NCI-H1436 (cell line): ENCODE measurements at places on chromosomes 16 and 17.

GRCh38 chr16:89357055-89357816 lies 133.1 kb downstream of the ANKRD11 start:
- DNase-seq = no peak

GRCh38 chr16:66848172-66848571 lies 4.0 kb downstream of the CA7 start:
- no peak for DNase-seq

DNA sequence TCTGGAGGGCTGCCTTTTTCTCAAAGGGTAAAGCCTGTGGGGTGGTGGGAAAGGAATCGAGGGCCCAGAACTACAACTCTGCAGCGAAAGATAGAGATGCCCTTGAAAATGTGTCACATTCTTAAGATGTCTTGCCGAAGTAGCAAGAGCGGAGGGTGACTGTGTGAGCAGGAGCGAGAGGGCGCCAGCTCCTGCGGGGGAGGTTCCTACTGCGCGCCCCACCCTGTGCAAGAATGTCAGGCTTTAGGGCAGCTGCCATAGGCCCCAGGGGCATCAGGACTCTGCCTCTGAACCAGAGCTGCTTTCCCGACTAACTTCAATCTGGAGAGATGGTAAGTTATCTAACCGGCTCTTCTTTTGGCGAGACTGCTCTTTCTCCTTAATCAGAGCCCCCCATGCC lies 11.8 kb upstream of the ITGAE start:
- DNase-seq = no peak

- DNase-seq = no peak
Measured at GRCh38 chr16:4933433-4933832, 3.5 kb downstream of the PPL start.

DNA sequence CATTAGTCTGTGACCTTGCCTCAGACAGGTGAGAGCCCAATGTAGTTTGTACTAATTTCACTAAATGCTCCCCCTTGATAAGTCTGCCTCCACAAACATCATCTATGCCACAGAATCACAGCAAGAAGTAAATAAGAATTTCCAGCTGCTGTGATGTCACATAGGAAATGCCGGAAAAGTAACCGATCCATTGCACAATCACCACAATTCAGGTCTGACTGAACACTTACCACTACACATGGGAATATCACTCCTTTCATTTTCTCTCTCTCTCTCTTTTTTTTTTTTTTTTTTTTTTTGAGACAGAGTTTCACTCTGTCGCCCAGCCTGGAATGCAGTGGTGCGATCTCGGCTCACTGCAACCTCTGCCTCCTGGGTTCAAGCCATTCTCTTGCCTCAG lies 79.0 kb upstream of the CDH11 start:
- DNase-seq = no peak
